ENCODE measurements at places on chromosomes 1 and 21.

GRCh38 chr1:199174336-199174735, 535.5 kb downstream of the PTPRC start:
- no peak for DNase-seq

- DNase-seq = no peak
Measured at GRCh38 chr1:245571815-245572294, 417.1 kb downstream of the KIF26B start.

GRCh38 chr1:65003316-65003664, 36.9 kb upstream of the JAK1 start:
- DNase-seq = no peak

GRCh38 chr1:153415850-153416570, at the start of gene S100A7A:
S100A7A (plus strand) TSS chr1:153416520; CDS start chr1:153418083, 1,563 bp downstream.
- DNase-seq = no peak

GRCh38 chr21:44916965-44917364, 3.7 kb downstream of the ITGB2 start:
- DNase-seq = no peak

GRCh38 chr1:67280696-67281095, 27.0 kb upstream of the IL12RB2 start:
- no peak for DNase-seq

- DNase-seq = no peak
Measured at GRCh38 chr1:235329139-235329902, 951 bp downstream of the GGPS1 start.

- DNase-seq = no peak
Measured at GRCh38 chr1:185973645-185974044, 239.5 kb downstream of the HMCN1 start.

- DNase-seq = no peak
Measured at GRCh38 chr1:154860156-154860870, 9.8 kb downstream of the KCNN3 start.

DNA sequence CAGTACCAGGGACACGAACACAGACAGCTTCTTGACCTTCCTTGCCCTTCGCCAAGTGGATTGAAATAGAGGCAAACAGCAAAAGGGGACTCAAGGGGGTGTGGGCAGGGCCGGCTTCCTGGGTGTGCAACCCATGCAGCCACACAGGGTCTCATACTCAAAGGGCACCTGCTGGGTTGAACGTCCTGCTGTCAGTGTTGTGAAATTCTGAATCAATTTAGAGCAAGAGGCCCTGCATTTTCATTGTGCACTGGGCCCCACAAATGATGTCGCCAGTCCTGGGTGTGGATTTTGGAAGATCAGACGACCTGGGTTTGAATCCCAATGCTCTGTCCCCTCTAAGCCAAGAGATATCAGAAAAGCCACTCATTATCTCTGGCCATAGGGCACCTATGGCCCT, 51.1 kb downstream of the CASZ1 start:
- DNase-seq = no peak

GRCh38 chr1:208291923-208292711, 47.9 kb upstream of the PLXNA2 start:
- no peak for DNase-seq

DNA sequence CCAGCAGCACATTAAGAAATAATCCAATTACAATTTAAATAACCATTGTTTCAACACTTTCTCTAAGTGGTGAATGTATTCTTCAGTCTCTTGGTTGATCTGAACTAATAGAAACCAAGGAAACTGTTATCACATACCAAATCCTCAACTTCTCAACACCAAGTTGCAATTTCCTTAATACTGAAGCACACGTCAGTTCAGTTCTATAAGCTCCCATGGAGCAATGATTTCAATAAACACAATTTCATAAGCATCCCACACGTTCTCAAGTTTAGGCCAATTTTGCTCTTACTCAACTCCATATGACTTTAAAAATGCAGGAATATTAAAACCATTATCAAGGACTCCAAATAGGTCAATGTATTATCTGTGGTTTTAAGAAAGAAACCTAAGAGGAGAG, 5.8 kb upstream of the ERG start:
- DNase-seq = no peak

- DNase-seq = no peak
Measured at GRCh38 chr1:151990856-151991198, 2.8 kb downstream of the S100A10 start.

GRCh38 chr1:26961826-26962225, 1.6 kb upstream of the KDF1 start:
- no peak for DNase-seq

DNA sequence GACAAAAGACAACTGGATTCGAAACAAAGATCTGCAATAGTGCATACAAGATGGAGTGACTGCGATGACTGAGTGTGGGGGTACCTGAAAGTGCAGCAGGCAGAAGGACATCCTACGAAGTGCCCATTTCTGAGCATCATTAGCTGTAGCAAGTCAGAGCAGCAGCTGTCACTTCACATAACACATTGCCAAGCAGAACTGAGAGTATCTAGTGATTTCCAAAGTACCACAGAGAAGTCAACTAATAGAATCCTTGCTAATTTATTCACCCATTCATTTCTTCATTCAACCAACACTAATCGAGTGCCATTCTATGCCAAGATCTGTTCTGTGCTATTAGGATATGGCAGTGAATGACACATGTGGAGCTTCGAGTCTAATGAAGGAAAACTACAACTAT, 31.6 kb upstream of the CAMSAP2 start:
- DNase-seq = no peak

DNA sequence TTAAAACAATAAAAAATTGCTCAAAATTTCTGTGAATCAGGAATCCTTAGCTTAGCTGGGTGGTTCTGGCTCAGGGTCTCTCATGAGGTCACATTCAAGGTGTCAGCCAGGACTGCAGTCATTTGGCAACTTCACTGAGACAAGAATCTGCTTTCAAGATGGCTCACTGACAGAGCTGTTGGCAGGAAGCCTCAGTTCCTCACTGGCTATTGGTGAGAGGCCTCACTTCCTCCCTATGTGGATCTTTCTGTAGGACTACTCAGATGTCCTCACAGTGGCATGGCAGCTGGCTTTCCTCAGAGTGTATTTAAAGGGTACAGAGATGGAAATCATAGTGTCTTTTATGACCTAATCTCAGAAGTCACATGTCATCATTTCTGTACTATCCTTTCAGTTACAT, 785.7 kb downstream of the ADGRL2 start:
- no peak for DNase-seq

DNA sequence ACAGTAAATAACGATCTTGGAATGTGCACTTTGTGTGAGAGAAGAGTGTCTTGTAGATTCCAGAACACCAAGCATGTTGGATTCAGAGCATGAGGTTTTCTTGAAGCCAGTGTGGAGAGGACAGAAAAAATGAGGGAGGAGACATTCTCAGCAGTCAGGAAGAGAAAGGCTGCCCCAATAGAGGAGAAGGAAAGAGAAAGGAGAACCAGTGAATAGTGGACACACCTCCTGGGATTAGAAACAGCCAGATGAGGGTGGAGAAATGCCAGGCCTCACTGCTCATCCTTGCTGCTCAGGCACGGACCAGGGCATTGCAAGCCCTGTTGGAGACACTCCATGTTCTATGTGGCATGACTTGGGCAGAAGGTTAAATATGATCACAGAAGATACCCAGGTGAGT, 69.0 kb upstream of the KAZN start:
- DNase-seq = no peak

GRCh38 chr1:51534447-51534846, 15.4 kb upstream of the EPS15 start:
- DNase-seq = no peak

DNA sequence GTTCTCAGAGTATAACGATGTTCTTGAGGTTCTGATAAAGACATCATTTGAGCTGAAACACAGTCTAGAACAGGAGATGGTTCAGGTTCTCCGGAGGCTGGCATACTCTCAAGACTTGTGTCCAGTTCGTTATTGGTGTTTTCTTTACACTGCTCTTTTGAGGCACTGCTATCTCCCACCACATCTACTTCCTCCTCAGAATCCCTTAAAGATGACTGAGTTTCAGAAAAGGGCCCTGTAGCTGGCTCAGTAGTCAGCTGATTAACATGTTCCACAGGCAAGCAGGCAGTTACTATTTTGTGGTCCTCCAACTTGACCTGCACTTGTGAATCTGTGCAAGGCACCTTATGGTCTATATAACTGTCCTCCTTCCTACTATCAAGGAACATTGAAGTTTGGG, 50.2 kb downstream of the ZZZ3 start:
- no peak for DNase-seq

DNA sequence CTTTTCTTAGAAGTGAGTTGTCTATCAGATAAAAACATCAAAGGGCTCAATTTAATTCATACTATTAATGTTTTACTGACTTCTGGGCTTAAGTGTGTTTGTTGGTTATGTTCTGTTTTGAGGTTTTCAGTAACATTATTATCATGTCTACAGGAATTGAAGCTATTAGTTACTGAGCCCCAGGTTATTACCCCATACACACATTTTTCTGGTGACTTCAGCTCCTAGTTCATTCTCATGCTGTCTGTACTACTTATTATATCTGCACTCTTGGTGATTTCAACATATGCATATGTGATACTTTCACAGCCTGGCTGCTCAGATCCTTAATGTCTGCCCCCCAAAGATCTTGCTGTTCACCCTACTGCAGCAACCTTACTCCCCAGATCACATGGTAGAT, 27.0 kb upstream of the SGIP1 start:
- DNase-seq = no peak

- DNase-seq = no peak
Measured at GRCh38 chr1:59113876-59114457, 182.9 kb upstream of the FGGY start.

DNA sequence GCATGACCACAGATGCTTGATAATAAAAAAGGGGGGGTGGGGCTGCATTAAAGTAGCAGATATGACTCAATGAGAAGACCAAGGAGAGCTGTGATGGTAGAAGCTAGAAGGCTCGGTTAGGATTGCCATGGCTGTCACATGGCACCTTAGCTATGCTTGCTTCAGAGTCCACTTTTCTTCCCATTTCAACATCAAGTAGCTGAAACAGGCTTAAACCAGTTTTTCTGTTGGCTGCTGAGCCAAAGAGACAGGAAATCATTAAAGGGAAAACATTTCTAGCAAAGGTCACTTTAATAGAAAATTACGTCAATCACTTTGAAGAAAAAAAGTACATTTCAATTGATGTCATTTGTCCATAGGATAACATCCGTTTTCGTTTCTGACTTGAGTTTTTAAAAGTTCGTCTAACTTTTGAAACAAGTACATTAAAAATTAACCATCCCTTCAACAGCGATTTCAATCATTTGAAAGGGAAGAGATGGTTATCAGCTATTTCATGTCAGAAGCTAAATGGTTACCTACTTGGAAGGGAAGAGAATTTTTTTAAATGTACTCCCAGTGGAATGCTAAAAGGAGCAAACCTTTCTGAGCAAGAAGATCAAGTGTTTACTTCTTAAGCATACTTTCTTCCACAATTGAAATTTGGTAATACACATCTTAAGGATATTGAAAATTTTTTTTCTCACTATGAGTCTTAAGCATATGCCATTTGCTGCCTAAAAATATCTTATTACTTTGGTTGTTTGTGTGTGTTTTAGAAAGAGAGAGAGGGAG, 488.1 kb upstream of the PRMT6 start:
- DNase-seq = no peak

DNA sequence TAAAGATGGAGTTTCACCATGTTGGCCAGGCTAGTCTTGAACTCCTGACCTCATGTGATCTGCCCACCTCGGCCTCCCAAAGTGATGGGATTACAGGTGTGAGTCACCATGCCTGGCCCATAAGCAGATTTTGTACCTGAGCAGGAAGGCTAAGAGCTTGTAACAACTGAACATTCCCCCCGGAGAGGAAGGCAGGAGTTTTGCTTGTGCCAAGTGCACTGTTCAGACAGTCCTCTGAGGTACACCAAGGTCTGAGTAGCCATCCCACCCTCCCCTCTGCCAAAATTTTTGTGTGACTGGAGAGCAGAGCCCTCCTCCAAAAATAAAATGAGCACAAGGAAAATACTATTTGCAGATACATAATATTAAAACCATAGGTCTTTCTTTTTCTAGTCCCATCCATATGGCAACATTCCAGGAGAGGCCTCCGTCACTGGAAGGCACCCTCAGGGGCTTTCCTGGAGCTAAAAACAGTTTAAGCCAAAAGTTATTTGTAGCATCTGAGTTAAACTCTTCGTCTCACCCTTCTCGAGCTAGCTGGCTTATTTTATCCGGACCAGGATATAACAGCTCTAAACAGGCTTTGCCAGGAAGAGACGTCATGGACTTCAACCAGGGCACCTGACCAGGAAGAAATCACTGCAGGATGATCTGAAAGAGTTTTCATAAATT, 27.2 kb downstream of the CAPN2 start:
- no peak for DNase-seq

- DNase-seq = no peak
Measured at GRCh38 chr1:18299441-18300338, 181.0 kb upstream of the KLHDC7A start.

DNA sequence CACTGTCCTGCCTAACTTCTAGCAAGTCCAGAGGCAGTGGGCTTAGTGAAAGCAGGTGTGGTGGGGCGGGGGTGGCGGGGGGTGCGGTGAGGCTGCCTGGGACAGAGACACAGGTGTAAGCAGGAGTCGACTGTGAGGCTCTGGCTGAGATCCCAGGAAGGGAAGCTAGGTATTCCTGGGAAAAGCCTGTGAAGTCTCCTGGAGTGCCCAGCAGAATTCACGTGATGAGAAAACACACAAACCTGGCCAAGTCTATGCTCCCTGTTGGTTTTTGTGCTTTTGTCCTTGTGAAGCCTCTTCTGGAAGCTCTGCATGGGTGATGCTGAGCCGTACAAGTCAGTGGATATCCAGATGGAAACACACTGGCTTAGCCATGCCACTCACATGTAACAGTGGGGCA, 5.3 kb downstream of the GALNT2 start:
- no peak for DNase-seq

- no peak for DNase-seq
Measured at GRCh38 chr1:24720152-24720551, 25.1 kb upstream of the CLIC4 start.

- no peak for DNase-seq
Measured at GRCh38 chr1:43438953-43439581, 14.7 kb downstream of the HYI start.

GRCh38 chr21:42572906-42573495, 59.3 kb downstream of the SLC37A1 start:
- no peak for DNase-seq

GRCh38 chr1:113253590-113253989, 136.7 kb upstream of the MAGI3 start:
- no peak for DNase-seq

- no peak for DNase-seq
Measured at GRCh38 chr1:66261364-66261763, 272.6 kb upstream of the SGIP1 start.

- DNase-seq = no peak
Measured at GRCh38 chr1:248054671-248055070, 8.0 kb downstream of the OR2L3 start.

DNA sequence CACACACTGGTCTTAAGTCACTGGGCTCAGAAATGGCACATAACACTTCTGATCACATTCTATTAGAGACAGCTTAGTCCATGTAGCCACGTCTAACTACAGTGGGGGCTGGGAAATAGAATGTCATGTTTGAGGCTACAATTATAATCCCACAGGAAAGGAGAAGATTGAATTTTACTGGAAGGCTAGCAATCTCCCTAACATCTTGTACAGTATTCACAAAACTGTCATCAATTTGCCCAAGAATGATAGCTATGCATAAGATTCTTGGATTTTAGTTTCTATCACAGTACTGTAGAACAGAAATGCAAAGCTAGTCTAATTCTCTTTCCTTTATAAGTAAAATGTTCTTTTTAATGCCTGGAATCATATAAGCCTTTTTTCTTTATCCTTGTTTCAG, 12.7 kb upstream of the ZMYM6 start:
- no peak for DNase-seq

Data from NCI-H1048 (cell line).